ENCODE measurements at places on chromosomes 6 and 20. TPM values are rescaled to one million over a fixed set of nuclear protein-coding genes. Genes with fewer than 3 reads are reported as not detected.

MUC22 gene
- not detected for total RNA-seq

SOBP gene
- not detected for total RNA-seq

DNA sequence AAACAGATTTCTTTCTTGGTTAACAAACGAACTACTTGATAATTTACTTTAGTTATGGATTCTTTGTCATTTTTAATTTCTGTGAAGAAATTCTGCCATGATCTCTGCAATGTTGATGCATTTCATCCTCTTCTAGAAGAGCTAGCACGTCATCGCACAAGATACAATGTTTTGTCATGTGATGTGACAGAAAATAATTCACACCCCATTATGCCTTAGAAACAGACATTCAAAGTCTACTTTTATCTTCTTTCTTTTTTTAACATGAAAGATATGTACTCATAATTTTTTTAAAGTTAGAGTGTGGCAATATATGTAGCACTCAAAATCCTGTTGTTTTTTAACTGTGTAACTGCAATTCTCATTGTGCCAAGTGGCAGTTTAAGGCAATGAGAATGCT, 39.6 kb upstream of the NELFCD start:
- DNase-seq = no peak

VTA1 gene
- total RNA-seq = 17.2 TPM

DNA sequence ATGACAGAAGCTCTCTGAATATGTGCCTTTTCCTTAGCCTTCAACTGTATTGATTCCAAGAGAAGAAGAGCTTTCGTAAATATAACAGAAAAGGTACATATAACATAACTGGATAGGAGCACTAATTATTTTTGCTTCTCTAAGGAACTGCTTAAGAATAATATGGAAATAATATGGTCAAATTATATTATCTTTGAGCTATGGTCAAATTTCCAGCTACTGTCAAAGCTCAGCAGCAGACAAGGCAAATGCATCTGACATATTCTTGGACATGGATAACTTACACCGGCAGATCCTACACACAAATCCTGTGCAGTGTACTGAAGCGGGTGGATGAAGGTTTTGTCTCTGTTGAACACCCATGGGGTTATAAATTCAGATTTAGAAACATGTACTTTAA, 150.6 kb downstream of the HIVEP2 start:
- DNase-seq = no peak

DNA sequence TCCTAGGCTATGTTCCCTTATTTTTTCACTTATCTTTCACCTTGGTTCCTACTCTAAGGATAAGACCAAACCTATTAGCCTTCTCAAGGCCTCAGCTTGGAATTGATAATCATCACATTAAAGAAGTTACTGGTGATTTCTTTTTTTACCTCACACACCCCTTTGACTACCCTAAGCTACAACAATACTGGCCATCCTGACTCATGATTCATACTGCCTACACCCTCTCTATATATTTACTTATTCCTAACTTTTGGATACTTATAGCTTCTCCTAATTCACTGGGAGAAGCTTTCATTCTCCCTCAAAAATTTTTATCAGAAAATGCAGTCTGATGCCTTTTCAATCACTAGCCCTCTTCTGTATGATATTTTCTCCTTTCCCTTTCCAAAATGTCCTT, 256.1 kb downstream of the TBX18 start:
- no peak for DNase-seq

DNA sequence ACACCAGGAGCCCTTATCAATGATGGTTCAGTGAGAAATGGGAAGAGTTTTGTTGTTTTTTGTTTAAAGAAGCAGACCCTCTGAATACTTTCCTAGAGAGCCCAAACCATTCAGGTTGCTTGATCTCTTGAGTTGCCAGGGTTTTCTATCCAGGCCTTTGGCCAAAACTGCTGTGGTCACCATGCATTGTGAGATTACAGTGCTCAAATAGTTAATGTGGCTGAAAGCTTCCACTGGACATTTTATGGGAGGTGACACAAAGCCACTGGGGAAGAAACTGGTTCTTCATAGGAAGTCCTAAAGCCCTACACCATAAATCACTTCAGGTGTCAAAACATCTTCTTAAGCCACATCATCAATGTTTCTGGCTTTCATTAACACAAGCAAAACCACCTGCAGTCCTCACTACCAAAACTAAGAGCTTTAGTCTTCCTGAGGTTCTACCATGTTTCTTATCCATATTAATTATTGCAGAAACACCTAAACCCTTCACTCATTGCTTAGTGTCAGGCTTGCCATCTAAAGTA, 101.6 kb downstream of the IBTK start:
- DNase-seq = no peak

DNA sequence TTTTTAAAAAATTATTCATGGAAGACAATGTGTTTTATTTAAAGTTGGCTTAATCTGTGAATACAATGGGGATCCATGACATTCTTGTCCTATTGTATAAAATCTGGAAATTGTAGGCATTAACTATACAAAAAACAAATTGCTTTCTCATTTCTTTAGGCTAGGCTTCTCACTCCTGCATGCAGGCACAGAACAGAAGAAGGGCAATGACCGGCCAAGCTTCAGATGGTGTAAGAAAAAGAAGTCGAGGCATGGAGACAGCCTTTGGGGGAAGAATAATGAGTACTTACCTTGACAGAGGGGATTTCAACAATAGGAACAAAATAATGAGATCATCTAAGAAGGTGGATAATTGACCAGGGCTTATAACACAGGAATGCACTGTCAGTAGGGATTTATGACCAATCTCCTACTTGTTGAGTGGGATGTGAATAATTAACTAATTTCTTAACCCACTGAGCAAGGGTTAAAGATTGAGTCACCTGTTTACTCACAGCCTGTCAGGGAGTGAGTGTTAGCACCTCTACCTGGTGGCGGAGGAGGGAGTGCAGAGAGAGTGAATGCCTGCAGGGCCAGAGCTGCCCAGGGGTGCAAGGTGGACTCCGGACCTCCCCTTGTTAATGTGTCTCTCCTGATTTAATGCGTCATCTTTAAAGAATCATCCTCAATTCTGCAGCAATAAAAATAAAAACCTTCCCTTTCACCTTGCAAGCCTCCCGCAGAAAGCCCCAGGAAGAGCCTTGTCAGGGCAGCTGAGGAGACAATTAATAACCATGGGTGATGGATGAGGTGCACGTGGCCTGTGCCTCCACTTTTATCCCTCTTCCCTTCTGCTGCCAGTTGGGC, 3.9 kb downstream of the SLC22A2 start:
- DNase-seq = no peak

DNA sequence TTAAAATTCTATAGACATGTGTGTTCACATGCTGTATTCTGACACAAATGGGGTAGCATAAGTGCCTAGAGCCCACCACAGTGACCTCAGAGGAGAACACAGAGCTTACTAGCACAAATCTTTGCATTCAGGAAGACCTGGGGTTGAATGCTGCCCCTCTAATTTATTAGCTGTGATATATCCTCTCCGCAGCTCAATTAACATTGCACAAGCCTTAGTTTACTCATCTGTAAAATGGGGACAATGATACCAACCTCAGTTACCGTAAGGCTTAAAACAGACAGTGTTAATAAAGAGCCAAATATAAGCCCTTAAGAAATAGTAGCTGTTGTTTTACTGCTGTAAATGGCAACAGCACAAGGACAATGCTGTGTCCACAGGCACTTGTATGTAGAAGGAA, 36.2 kb upstream of the IL17A start:
- no peak for DNase-seq

GDAP1L1 gene
- total RNA-seq = not detected

- DNase-seq = no peak
Measured at GRCh38 chr6:3561725-3562124, 104.9 kb upstream of the SLC22A23 start.

DNA sequence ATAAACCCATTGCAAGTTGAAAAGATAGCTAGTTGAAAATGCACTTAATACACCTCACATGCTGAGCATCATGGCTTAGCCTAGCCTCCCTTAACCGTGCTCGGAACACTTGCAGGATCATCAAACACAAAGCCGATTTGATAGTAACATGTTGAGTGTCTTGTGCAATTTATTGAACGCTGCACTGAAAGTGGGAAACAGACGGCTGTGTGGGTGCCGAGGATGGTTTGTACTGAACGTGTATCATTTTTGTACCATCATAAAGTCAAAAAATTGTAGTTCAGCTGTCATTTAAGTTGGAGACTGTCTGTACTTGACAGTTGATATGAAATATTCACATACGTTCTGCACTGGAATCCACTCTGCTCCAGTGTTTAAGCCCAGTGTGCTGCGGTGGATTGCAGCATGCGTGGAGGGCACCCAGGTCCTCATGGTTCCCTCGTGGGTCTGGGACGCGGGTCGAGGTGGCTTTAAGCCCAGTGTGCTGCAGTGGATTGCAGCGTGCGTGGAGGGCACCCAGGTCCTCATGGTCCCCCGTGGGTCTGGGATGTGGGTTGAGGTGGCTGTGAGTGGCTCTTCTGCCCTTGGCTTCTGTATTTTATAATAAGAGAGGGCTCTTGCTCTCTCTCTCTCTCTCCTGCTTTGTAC, 77.0 kb downstream of the CDH4 start:
- DNase-seq = no peak

DNA sequence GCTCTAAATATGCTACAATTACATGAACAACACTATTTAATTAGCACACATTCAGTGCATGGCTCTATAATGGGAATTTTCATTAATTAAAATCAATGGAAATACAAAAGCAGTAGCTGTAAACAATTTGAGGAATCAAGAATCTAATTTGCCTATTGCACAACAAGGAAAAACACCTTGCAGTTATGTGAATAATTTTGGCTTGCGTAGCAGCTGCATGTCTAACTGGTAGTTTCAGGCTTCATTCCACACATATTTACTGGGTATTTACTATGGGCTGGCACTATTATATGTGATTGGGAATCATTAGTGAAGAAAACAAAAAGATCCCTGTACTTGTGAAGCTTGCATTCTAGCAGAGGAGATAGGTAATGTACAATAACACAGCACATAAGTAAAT, 26.4 kb downstream of the KIF6 start:
- DNase-seq = no peak

NKX2-4 gene
- not detected for total RNA-seq

- no peak for DNase-seq
Measured at GRCh38 chr6:161033667-161034066, 42.1 kb downstream of the MAP3K4 start.

GRCh38 chr20:64140956-64141355, 23.3 kb upstream of the MYT1 start:
- DNase-seq = no peak

RALGAPB gene
- 45.2 TPM for total RNA-seq

ARMH2 gene
- total RNA-seq = 1.1 TPM
